NCI-H1105 (cell line): ENCODE measurements at places on chromosomes 11 and 22.

- DNase-seq = no peak
These were observed 3.9 kb downstream of the RASL10A start for GRCh38 chr22:29311464-29312217.

GRCh38 chr22:22026157-22026831 lies 43.7 kb upstream of the TOP3B start:
- no peak for DNase-seq

DNA sequence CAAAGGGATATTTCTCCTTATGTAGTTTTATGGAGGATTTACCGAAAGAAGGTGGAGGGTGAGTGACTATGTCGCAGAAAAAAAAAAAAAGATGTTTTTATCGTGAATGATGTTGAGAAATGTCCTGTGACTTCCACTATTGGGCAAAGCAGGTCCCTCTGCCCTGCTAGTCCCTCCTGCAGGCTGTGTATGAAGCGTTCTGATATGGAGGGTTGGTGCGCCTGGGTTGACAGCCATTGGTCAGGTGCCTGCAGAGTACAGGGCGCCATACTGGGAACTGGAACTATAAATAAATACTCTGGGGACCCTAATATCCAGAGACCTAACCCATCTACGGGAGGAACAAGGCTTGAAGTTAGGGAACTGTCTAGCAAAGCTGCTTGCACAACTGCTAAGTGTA lies 1.5 kb downstream of the IL17RA start:
- DNase-seq = no peak

DNA sequence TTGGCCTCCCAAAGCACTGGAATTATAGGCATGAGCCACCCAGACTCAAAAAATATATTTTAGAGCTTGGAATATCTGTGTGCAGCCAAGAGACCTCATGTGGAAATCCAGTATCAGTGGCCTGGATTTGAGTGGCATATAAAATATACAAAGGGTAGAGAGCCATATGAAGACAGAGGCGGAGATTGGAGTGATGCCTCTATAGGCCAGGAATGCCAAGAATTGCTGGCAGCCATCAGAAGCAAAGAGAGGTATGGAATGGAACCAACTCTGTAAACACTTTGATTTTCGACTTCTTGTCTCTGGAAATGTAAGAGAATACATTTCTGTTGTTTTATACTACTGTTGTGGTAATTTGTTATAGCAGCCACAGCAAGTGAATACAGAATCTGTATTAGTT lies 123.0 kb downstream of the PLEKHA7 start:
- no peak for DNase-seq

- peak; percentile 48 for DNase-seq
These were observed 17.1 kb downstream of the TTC12 start for GRCh38 chr11:113331441-113331840.

- DNase-seq = no peak
These were observed 23.9 kb downstream of the IGF2 start for GRCh38 chr11:2115308-2115707.

DNA sequence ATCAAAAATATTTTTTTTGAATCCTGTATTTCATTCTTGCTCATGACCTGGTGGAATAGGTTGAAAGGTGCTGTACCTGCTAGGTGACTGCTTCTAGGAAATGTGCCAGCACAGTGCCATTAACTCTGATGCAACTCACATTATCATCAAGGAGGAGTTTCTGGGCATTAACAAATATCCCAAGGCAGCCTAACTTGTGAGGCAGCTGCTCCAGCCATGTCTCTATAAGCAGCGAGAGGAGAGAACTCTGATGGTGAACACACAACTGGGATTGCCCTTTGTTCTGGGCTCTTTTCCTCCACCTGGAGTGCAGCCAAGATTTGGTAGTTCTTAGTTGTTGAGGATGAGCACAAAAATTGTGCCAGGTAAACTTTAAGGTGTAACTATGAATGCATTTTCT lies 25.6 kb downstream of the HEPHL1 start:
- DNase-seq = peak; percentile 75

GRCh38 chr11:124863137-124863825 lies 2.0 kb upstream of the ROBO3 start:
- DNase-seq = peak; percentile 60

DNA sequence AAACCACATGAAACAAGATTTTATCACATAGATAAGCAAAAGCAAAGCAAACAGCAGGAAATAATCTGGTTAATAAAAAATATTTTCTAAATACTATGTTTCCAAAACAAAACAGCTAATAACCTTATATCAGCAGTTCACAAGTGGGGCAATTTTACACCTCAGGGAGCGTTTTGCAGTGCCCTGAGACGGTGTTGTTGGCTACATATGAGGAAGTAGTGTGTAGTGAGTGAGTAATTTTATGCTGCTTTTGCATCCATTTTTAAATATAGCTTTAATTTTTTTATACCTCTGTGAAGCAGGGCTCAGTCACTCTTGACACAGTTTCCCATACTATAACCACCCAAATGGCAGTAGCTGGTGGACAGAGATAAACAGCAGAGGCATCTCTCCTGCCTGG lies 438.5 kb upstream of the B3GAT1 start:
- DNase-seq = no peak

- DNase-seq = no peak
These were observed 53.3 kb upstream of the PRDM11 start for GRCh38 chr11:45092901-45093760.

DNA sequence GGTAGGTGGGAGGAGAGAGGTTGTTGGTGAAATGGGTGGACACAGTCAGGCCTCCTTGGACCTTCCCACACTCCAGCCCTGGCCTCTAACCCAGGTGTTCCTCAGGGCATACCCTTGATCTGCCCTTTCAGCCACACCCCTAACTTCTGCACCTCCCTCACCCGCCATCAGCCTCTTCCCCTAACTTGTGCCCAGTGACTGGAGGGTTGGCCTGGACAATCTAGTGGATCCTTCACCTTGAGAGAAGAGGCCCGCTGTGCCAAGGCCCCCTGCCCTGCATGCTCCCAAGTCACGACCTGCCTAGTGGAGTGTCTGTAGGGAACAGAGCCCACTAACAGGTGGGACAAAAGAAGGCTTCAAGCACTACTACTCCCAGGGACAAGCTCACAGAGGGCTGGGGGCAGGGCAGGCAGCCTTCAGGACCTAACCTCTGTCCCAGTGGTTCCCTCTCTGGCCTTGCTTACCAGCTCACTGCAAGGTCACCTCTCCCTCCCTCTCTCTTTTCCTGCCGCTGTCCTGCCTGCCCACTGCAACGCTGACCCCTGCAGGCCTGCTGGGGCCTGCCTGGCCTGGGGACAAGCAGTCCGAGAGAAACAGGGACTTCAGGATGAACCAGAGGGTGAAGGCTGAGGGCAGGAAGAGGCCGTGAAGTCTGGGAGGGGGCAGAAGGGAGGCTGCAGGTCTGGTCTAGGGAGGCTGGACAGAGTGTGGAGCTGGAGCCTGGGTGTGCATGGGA lies 3.3 kb downstream of the SYT7 start:
- no peak for DNase-seq

GRCh38 chr22:26631282-26631681 lies 9.5 kb downstream of the CRYBA4 start:
- no peak for DNase-seq

DNA sequence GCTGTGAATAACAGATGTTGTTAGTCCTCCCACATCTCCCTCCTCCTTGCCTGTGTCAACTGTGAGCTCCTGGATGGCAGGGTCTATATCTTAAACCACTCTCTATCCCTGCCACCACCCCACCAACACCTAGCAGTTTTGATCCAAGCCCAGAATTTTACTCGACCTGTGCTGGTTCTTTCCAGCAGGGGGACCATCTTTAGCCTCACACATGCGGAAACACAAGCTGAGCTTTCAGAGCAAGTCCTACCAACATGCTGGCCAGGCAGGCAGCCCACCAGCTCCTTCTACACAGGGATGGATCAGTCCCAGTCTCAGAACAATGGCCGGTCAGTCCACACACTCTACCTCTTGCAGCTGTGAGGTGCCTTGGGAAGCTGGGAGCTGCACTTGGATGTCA lies 231.5 kb downstream of the NXPE2 start:
- no peak for DNase-seq

DNA sequence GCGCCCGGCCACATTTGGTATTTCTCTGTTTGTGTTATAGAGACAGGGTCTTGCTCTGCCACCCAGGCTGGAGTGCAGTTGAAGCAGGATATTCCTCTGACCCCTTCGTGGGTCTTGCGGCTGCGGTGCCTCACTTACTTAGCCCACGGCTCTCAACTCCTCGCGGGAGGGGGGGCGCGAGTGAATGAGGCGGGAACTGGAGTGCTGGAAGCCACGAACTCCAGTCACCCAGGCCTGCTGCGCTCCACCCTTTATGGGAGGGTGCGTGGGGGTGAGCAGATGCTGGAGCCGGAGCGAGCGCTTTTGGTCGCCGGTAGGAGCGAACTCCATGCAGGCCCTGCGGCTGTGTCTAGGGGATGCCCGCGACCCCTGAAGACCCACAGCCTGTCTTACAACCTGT lies 1.8 kb downstream of the C11orf54 start:
- DNase-seq = no peak

DNA sequence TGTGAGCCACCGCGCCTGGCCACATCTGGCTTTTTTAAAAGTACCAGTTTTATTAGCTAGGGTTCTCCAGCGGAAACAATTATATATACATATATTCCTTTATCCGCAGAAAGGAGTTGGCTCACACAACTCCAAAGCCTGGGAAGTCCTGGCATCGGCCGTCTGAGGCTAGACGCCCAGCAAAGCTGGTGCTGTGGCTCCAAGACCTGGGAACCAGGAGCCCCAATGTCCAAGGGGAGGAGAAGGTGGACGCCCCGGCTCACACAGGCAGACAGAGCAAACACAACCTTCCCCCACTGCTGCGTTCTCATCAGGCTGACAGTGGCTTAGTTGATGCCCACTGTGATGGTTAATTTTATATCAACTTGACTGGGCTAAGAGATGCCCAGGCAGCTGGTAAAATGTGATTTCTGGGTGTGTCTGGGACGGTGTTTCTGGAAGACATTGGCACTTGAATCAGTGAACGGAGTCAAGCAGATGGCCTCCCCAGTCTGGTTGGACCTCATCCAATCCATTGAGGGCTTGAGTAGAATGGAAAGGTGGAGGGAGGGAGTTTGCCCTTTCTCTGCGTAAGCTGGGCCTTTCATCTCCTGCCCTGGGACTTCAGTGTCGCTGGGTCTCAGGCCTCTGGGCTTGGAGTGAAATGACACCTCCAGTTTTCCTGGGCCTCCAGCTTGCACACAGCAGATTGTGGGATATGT lies 904.4 kb downstream of the BRD1 start:
- peak; percentile 11 for DNase-seq

DNA sequence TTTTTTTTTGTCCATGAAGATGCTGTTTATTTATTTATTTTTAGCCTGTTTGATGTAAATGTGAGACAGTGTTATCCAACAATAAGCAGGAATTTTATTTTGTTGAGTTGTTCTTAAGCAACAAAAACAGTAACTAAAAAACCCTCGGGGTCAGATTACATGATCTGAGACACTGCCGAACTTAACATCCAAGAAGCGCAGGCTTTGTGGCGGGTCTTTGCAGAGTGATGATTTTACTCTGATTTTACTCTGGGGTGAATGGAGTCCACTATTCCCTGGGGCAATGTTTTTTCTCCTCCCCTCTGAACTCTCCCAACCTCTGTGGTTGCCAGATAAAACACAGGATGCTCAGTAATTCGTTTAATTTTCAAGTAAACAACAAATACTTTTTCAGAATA lies 450.1 kb upstream of the B3GAT1 start:
- no peak for DNase-seq

- no peak for DNase-seq
These were observed 4.2 kb downstream of the OVOL1 start for GRCh38 chr11:65790902-65791650.

DNA sequence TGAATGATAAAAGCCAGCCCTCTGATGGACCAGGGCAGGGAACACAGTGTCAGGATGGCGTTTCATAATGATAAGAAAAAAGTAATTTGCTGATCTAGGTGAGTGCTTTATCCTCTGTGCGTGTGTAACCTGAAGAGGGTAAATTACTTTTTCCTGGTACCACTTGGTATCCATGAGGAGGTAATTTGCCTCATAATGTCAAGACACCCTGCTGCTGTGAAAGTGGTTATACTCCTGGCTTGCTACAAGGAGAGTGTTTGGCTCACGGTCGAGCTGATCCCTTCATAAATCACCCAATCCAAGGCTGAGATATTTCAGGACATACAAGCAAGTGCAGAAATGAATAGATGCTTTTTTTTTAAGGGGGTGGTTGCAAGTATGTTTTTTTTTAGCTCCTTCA lies 207.2 kb upstream of the PGR start:
- no peak for DNase-seq

DNA sequence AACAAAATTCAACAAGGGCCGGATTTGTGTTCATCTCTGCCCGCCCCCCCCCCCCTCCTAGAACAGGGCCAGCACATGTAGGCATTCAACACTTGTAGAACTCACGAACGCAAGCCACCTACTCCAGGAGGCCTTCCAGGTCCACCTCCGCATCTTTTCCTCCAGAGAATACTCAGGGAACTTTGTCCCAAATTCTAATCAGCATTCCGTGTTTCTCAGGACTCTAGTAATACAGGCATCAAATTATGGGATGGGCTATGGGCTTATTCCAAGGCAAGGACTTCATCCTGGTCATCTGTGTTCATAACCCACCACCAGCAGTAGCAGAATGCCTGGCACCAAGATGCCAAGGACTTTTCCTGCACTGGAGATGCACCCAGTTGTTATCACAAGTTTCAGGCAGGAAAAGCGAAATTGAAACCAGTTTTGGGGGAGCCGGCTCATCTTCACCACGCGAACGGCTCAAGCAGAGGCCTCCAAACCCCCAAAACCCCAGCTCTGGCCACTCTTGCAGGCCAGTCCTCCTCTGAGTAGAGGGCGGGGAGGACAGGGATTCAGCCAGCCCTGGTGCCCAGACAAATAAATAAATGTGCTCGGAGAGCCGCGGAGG lies 462 bp downstream of the UBE2L6 start:
- DNase-seq = no peak

DNA sequence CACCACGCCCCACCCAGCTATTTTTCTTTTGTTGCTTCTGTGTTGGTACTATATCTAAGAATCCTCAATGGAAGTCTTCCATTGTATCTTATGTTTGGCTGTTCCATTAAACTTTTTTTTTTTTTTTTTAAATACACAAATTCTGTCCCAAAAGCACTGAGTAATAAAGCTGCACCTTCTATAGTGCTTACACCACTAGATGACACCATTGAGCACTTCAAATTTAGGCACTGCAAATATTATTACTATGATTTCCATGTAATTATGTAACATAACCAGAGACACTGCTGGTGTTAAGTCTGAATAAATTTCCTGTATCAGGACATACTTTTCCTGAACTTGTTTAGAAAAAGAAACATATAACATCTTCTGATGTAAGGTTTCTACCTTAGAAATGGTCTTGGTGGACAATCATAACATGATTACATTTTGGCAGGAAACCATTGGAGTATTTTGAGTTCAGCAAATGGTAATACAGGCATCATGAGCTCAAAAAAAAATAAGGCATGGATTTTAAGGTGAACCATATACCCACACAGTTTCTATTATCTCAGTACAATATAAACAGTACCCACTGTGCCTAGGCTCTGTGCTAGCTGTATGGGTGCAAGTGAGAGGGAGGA lies 110.5 kb downstream of the ATG16L2 start:
- no peak for DNase-seq

GRCh38 chr22:39905687-39906086 lies 4.8 kb downstream of the GRAP2 start:
- no peak for DNase-seq
